ENCODE measurements at places on chromosomes 1 and 21.
A peak's percentile ranks its signal among the peaks of the same experiment; 100 is the strongest.

DNA sequence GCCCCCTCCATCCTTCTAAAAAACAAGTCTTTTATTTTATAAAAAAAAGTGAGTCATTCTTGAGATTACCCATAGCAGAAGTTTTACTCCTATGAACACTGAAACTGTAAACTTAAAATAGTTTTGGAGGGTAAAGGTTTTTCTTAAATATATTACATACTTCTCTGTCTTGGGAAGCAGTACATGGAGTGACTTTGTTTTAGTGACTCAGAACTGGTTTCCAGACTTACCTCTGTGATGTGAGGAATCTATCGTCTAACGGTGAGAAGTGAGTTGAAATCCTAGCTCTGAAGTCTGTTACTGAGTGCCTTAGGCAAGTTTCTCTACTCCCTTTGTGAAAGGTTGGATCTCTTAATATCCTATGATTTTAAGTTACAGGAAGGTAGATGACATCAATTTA is 176.3 kb upstream of the POU3F1 start:
- DNase-seq = no peak

DNA sequence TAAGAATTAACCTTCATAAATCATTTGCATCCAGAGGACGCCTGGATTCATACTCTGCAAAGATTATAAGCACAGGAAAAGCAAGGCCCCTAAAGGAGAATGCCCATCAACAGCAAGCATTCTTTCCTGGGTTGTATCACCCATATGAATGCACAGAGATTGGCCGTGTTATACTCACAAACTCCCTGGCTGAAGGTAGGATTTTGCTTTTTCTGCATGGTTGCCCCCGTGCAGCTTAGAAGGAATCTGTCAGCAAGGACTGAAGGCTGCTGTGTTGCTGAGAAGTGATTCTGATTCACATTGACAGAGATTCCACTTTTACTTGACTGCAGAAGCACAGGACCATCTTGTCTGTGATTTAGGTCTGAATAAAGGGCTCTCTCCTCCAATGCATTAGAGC is 283.0 kb downstream of the LRRIQ3 start:
- no peak for DNase-seq

DNA sequence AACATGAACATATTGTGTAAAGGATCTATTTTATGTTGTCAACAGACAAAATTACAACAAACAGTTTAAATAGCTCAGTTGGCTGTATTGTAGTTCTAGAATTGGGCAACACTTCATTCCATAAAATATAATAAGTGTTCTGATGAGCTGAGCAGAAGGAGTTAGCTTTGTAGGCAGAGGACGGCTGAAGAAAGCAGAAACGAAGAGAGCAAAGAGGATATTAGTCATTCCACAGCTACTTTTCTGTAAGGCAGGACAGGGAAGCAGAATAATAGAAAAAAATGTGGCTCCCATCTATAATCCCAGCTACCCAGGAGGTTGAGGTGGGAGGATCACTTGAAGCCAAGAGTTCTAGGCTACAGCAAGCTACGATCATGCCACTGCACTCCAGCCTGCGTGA is 20.2 kb upstream of the IVNS1ABP start:
- no peak for DNase-seq

GRCh38 chr1:100428160-100428559 is 75.9 kb downstream of the CDC14A start:
- DNase-seq = no peak

GRCh38 chr1:209425959-209426358 is 157.6 kb upstream of the CAMK1G start:
- DNase-seq = no peak

DNA sequence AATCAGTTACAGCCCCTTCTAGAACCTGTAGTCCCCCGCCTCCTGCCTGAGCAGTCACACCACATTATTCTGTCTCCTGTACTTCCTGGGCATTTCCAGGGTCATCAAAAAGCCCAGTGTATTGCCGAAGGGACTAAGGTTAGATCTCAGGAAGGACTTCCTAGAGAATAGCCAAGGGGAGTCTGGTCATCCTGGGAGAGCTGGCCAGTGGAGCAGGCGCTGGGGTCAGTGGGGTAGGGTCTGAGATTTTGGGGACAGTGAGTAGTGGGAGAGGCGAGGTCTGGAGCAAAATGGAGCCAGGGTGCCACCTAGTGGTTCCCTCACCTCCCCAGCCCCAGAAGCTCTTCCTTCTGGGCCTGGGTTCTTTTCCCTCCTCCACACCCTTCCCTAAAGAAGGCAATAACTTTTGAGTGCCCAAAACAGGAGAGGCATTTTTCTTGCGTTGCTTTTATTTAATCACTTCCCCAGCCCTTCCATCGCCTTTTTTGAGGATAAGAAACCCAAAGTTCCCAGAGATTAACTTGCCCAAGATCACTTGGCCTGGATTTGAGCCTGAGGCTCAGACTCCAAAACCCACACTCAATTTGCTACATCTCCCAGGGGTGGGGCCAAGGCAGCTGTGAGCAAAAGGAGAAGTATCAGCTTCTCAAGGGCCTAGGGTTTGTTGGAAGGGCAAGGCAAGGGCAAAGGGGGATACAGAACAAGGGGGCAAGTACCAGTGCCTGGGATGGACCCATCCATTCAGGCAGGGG is 7.3 kb upstream of the PMVK start:
- peak; percentile 64 for DNase-seq

- no peak for DNase-seq
These were observed 102.8 kb upstream of the SOD1 start for GRCh38 chr21:31556662-31557061.

GRCh38 chr1:160868141-160868540 is 5.5 kb upstream of the CD244 start:
- no peak for DNase-seq

DNA sequence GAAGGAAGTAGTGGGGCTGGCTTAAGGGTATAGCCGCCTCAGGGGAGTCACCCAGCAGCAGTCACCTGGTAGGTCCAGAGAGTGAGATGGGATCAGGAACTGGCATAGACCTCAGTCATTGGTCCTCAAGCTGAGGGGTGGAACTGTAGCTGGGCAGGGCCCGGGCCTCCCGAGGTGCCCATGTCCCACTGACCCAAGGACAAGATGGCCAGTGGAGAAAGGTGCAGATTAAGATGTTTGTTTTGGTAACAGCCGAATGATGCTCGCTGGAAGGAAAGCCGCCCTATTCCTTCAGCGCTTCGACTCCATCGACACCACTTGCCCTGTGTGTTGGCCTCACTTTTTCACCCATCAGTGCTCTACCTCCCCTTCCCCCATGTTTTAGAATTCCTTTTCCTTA is 16.4 kb downstream of the COL9A2 start:
- no peak for DNase-seq

DNA sequence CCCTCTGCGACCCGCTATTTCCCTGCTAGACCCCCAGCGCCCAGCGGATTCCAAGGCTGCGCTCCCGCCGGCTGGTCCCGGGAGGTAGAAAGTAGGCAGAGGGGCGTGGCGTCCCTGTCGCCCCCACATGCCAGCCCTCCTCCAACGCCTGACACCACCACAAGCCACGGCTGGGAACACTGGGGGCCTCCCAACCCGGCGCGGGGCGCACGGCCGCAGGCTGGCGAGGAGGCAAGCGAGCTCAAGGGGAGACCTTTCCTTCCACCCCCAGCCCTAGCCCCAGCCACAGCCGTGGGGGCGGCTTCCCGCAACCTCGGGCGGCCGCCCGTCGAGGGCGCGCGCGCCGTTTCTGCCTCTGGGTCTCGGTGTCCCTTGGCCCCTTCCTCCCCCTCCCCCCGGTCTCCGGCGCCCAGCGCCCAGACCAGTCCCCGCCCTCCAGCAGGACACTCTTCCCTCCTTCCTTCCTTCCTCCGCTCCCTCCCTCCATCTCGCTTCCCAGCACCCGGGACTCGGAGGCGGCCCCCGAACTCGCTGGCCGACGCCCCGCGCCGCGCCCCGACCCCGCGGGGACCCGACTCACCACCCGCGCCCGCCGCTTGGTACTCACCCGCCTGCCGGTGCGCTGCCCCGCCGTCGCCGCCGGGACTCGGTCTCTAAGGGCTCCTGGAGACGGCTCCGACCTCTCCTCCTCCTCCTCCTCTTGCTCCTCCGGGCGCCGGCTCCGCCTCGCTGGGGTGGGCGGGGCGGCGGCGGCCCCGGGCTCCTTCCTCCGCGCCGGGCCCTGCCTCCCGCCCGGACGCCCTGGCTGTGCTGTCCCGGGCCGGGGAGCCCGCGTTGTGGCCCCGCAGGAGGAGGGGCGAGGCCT is at the start of gene GNG12:
Gene GNG12 (minus strand): TSS at position 731 of the 865 bp plus-strand sequence. CDS start 125,781 bp downstream, outside the sequence.
- peak; percentile 76 for DNase-seq

DNA sequence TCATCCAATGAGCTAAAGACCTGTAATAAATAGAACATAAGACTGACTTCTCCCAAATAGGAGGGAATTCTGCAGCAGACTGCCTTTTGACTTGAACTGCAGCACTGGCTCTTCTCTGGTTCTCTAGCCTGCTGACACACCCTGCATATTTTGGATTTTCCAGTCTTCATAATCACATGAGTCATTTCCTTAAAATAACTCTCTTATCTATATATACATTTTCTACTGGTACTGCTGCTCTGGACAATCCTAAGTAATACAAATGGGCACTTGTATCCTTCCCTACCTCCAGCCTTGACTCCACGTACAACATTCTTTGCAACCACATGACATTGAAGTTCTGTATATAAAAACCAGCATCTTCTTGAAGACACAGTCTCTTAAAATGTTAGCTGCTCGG is 429.4 kb upstream of the TMPRSS15 start:
- peak; percentile 7 for DNase-seq

DNA sequence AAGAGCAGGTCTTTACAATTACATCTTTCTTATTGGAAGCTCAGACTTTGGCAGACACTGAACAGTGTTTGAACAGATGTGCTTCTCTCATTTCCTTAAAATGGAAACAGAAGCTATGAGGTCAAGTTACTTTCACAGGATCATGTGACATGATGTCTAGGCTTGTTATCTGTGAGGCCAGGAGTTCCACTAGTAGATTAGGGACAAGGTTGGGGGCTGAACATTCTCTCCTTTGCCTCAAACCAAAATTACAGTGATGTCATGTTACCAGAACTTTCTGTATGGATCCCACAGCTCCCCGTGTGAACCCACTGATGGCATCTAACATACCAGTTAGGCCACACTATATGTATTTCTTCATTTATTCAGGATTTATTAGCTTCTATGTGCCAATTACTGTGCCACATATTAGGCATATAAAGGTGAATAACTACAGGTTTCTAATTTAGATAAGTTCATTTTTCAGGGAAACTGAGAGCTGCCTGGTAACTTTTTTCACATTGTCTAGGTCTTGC is 6.0 kb downstream of the DYNLT5 start:
- no peak for DNase-seq

GRCh38 chr1:236338096-236338495 is 56.0 kb upstream of the EDARADD start:
- peak; percentile 8 for DNase-seq

DNA sequence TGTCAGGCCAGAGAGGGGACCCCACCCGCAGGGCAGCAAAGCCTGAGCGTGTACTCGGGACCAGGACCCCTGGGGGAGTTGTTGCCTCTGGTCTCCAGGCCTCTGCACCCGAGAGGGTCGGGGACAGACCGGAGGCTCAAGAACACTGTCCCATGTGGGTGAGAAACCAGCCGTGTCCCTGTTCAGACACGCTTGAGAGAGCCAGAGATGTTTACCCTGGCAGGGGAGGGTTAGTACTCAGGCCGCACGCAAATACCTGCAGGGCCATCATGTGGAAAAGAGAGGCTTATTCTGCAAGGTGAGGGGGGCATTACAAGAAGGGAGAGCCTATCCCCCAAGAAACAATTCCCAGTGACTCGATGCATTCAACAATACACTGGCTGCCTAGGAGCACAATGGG is 74.0 kb upstream of the ARHGEF16 start:
- no peak for DNase-seq

DNA sequence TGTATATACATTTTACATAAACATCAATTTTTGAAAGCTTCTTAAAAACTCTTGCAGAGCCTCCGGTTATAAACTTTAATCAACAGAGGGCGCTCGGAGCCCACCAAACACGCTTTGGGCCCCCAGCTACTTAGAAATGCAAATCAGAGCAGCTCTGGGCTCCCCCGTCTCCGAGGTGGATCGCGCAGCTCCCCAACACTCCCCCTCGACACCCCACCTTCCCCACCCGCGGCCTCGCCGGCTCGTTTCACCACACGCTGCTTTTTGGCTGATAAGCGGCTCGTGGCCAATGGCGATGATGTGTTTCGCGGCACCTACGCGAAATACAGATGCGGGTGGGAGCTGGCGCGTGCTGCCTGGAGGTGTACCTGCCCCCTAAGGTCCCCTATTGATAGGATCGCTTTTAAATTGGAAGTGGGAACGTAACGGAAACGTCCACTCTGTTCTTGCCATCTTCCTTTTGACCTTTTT is 1.7 kb upstream of the KIF26B start:
- DNase-seq = peak; percentile 81

DNA sequence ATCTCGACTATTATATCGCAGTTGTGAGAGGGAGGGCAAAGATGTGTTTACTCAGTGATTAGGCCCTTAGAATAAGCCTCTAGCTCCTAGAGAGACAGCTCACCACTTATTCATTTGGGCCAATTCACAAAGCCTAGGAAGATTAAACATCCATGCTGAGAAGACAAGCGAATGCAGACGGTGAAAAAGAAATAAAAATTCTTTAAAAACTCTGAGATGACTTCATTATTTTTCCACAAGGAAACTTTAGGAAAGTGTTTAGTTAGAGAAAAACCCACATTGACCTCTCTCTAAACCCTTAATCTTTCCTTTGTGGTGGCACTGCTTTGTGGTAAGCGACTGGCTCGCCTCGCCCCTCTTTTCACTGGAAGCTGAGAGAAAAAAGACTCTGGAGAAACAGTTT is 146.8 kb upstream of the DMRTA2 start:
- DNase-seq = no peak

DNA sequence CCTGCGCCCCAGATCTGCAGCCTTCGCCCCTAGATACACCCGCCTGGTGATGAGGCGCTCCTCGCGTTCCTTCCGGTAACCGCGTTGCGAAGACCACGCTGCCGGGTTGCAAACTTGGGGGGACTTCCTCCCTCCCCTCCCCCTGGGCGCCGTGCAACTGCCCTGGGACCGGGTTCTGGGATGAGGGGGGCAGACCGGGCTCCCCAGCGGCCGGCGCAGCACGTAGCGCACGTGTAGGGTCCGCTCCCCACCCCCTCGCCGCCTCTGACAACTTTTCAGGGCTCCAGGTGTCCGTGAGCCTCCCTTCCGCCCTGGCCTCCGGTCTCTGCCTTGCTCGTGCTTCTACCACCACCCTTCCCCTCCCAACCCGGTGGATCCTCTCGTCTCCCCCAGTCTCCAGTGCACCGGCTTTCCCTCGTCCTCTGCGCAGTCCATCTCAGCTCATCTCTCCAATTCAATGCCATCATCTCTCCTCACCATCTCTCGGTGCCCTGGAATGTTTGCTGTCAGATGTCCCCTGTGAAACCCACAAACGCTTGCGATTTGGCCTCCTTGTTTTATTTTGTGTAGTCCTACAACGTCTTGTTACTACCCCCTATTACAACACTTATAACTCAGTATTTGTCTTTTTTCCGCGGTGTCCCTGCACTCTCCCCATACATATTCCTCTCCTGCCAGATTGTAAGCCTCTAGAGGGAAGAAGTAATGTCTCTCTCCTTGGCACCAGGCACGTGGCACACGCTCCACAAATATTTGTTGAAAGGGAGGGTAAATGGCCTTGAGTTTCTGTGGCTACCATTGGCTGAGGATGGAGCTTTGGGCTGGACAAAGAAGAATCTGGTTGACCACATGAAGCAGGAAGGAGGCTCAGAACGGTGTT is 782 bp downstream of the PCAT6 start:
- DNase-seq = peak; percentile 34

GRCh38 chr1:74245168-74245772 is 10.1 kb downstream of the TNNI3K start:
- no peak for DNase-seq
